Stimulated activated CD4-positive, alpha-beta T cell treated with anti-CD3 and anti-CD28 coated beads, Interleukin-2, amount 100 ng/mL, for 4 hours (primary cell): ENCODE measurements at places on chromosomes 11 and 22.

DNA sequence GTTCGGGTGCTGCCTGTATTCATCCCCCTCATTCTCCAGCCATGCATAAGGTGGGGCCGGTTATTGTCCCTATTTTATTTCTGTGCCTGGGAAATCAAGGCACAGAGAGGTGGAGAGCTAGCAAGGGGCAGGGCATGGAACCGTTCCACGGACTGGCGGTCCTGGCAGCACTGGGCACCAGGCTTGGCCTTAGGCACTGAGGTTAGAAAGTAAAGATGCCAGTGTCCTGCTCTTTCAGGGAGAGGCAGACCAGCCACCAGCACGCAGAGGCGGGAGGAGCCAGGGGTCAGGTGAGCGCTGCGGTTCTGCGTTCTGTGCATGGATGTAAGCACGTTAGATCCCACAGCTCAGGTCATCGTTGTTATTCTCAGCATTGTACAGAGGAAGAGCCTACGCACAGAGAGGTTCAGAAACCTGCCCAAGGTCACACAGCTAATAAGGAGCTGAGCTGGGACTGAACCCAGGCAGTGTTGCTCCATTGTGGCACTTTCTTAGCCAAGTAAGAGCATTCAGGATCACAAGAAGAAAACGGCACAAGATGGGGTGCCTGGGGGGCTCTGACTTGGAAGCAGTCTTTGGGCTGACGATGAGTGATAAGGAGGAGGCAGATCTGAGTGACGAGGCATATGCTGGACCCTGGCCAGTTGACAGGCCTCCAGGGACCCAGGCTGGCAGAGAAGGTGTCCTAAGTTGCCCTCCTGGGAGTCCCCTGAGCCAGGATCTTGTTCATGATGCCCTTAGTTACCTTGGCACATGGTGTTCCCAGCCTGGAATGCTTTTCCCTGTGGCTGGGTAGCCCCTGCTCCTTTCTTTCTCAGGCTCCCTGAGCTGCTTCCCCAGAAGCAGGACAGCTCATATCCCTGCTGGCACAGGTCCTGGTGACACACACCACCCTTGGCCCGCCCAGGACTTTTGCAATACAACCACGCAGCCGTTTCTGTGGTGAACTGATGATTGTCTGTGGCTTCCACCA lies 41.1 kb downstream of the OSBPL5 start:
- DNase-seq: no peak

- no peak for DNase-seq
Observed at GRCh38 chr11:88402192-88402715, 64.7 kb upstream of the CTSC start.

DNA sequence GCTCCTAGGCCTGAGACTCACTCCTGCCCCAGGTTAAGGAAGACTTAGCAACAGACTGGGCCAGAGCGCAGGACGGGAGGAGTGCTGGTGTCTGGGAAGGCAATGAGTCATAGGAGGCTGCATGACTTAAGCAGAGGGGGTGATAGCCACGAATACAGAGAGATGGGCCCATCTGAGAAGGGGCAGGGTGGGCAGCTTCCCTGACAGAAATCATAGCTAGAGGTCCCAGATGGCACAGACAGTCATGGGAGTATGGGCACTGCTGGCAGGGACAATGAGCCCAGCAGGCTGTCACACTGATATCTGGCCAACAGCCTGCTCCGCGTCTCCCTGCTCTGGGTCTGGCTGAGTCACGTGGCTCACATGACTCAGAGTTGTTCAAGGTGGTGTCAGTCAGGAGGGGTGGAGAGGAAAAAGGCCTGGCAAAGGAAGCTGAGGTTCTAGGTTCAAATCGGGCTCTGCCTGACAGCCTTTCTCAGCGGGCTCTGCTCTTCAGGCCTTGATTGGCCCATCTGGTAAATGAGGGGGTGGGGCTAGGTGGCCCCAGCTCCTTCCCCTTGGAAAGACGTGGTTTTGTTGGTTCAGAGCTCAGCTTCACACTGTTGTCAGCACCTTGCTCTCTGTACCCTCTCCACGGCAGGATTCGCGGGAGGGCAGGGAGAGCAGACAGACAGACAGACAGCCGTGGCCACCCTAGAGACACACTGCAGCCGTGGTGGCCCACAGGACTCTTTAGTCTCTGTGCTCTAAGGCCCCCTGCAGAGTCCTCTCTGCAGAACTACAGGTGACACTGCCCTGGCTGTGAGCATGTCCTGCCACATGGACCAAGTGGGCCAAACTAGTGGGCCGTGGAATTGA lies 47.8 kb downstream of the DBX1 start:
- no peak for DNase-seq

DNA sequence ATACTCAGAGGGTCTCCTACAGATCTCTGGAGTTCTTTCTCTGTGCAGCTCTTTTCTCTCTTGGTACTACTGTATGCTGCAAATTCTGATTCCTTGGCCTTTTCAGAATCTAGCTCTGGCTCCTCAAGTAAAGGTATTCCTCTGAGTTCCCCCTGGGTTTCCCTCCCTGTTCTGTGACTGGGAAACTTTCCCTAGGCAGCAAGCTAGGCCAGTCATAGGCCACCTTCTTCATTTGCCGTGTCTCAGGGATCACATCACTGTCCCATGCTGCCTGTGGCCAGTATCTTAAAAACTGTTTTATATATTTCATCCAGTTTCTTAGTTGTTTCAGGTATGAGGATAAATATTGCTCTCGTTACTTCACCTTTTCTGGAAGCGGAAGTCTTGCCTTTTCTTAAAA lies 71.2 kb downstream of the FAM83F start:
- no peak for DNase-seq

- DNase-seq: no peak
Observed at GRCh38 chr11:128632141-128632791, 44.9 kb upstream of the ETS1 start.

DNA sequence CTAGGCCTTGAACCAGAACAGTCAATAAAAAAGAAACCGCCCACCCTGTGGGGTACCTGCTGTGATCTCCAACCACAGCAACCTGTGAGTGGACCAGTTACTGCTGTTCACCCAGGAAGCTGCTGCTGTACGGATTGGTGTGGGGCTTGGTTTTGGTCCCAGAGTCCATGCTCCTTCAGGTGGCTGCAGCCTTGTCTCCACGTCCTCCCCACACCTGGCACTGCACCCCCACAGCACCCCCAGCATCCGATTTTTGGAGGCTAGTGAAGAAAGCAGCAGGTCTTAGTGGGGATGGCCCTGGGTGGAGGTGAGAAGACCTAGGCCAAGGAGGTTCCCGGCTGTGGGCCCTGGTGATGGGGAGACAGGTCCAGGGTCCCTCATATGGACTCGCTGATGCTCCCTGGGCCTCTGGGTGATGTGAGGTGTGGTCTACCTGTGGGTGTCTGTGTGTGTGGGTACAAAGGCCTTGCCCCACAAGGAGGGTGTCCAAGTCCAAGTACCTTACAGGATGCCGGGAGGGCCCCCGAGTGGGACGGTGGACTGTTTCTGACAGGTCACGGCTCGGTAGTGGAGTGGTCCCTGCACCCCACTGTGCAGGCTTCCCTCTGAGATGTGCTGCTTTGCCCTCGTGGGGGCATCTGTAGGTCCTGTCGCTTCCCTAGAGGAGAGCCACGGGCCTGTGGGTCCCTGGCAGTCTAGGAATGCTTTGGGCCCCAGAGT lies 283.4 kb downstream of the TBC1D22A start:
- DNase-seq: no peak

GRCh38 chr22:27576815-27577573 lies 224.6 kb downstream of the MN1 start:
- DNase-seq: no peak

GRCh38 chr22:25494774-25495173 lies 69.7 kb upstream of the GRK3 start:
- no peak for DNase-seq

DNA sequence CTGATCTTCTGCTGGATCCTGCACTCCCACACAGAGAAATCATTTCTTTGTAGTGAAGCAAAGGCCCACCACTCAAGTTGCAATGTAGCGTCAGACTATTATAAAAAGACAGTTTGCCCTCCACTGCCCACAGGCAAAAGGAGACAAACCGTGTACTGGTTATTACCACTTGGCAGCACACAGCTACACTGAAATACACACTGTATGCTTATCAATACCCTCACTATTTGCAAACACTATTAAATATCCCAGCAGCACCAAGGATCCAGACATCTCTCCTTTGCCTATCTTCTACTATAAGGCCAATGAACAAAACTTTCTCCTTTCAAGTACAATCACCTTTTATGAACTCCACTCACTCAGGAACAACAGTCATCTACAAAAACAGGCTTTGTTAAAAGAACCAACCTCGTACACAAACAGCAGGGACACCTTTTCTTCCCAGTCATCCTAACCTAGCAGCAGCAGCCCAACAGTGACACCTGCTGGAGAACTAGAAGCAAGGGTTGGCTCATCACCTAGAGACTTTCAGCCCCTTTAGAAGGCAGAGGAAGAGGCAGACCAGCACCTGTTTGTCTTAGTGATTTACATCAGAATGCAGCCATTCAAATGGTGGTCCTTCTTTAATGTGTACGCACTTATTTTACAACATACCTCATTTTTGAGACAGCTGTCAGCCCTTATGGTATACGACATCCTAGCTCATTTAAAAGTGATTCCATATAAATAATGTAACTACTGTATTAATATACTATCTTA lies 56.1 kb downstream of the AMBRA1 start:
- peak; percentile 33 for DNase-seq

- peak; percentile 28 for DNase-seq
Observed at GRCh38 chr22:45218976-45219375, 21.7 kb downstream of the KIAA0930 start.

DNA sequence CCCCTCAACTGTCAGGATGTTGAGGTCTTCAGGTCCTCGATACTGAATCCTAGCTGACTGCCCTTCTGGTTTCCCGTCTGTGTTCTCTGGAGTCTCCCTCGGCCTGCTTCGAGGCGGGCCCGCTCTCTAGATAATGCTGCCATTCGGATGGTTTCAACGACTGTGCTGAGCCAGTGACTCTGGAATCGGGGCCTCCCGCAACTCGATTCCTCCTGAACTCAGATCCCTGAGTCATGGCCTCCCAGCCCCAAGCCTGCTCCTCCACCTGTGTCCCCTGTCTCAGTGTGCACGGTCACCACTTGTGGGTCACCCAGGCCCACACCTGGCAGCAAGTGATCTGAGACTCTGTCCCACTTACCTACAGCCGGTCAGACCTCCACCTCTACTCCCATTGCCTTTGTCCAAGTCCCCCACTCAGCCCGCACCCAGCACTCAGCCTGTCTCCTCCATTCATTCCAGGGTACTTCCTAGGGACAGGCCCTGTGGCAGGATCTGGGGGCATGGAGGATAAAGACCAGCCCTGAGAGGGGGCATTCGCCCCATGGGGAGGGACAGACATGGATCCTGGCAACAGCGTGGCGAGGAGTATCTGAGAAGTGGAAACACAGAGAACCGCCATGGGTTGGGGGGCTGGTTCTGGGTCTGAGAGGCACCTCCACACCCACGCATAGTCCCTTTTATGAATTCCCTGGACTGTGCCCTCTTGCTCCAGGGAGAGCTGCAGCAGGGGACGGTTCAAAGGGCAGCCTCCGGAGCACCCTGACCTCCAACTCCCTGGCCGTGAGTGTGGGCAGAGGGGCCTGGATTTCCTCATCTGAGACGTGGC lies 14.3 kb downstream of the MPST start:
- no peak for DNase-seq

DNA sequence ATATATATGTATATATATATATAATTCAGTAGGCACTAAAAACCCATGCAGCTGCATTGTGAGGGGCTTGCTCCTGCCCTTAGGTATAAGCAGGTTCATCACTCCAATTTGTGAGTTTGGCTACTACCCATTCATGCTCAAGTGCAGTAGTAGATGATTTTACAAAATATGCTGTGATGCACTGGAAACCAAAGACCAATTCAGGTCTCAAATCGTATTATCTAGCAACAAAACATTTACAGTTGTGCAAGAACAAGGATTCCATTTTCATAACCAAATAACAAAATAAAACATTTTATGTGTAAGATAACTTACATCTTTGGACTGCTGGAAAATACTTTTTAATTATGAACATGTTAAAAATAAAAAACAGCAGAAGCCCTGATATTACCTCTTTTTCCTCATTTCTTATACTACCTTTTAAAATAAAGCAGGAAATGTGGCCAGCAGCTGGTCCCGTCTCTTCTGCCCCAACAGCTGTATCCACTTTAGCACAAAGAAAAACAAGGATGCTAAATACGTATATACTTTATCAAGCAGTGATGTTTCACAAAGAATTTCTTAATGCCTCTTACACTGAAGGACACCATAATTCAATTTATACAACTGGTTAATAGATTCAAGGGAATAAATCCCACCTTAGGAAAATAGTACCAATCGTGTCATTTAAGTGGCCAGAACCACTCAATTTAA lies 2.8 kb downstream of the CREBZF start:
- no peak for DNase-seq

DNA sequence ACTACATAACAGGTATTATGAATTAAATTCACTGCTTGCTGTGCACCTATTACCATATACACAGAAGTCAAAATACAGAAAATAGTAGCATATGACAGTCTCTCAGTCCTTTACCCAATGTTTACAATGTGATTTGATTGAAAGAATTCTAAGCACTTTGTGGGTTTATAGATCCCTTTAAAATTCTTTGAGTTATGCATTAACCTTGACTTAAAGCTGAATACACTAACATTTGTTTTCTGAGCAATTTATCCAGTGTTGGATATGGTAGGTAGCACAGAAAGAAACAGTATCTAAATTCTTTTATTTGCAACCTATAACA lies 230.8 kb upstream of the DDI1 start:
- DNase-seq: no peak

GRCh38 chr11:112013497-112014164 lies 11.6 kb upstream of the DLAT start:
- DNase-seq: no peak

DNA sequence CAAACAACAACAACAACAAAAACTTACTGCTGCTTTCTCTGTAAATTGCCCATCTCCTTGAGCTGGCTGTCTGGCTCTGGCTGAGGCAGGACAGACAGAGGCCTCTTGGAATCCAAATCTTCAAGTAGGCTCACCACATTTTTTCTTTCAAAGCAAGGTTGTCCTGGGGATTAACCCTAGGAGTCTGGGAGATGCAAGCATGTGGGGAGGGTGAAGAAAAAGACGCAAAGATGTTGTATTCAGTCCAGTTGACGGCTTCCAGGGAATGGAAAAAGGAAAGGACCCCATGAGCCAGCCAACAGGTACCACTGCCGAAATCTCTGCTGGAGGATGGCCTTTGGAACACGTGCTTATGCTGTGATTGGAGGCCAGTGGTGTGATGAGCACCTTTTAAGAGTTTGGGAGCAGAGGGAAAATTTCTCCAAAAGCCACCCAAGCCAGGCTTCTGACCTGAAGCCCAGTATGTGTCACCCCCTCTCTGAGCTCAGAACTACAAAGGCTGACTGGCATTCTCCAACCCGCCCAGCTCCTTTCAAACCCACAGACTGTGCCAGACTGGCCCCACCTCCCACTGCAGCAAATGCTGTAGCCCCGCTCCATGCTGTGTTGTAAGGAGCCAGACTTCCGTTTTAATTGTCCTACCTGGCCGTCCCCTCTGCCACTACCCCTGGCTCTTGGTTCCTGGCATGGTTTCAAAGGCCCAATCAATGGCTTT lies 10.8 kb downstream of the BLID start:
- no peak for DNase-seq

- no peak for DNase-seq
Observed at GRCh38 chr11:12192794-12193514, 82.6 kb downstream of the MICAL2 start.

DNA sequence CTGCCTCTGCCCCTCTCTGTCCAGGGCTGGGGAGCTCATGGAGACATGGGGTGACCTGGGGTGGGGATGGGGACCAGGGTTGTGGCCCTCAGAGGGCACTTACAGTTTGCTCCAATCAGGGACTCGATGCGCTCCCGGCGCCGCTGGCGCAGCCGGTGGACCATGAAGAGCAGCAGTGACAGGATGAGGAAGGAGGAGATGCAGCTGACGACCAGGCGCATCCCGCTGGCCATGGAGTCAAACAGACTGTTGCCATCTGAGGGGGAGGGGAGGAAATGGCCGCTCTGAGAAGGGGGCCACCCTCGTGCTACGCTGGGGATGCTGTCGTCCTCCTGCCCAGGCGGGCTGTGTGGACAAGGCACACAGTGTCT lies 80.5 kb downstream of the DGCR2 start:
- no peak for DNase-seq
